ENCODE measurements at places on chromosomes 11 and 22. TPM values are rescaled to one million over a fixed set of nuclear protein-coding genes. Genes with fewer than 3 reads are reported as not detected.

- H3K36me3 ChIP-seq, result no peaks in the 10 kb centered on the region
- no peaks in the 10 kb centered on the region for H3K4me1 ChIP-seq
- DNase-seq, result no peak
- no peak overlapping the region for H3K4me3 ChIP-seq
- H3K27ac ChIP-seq, result no peak overlapping the region
Observed at GRCh38 chr11:112852143-112852866, 108.9 kb upstream of the NCAM1 start.

The C11orf91 gene
- not detected for total RNA-seq

GRCh38 chr11:116467823-116468222 lies 305.0 kb downstream of the BUD13 start:
- H3K36me3 ChIP-seq, result no peaks in the 10 kb centered on the region
- no peak overlapping the region for H3K4me3 ChIP-seq
- no peaks in the 10 kb centered on the region for H3K4me1 ChIP-seq

The TBX10 gene
- total RNA-seq, result not detected

The PRR14L gene
- 18.7 TPM for total RNA-seq

The TEX12 gene
- not detected for total RNA-seq

- no peak overlapping the region for H3K27ac ChIP-seq
- H3K36me3 ChIP-seq, result no peaks in the 10 kb centered on the region
- peaks cover 17% of the 10 kb centered on the region for H3K4me1 ChIP-seq
- no peak for DNase-seq
- no peak overlapping the region for H3K4me3 ChIP-seq
Observed at GRCh38 chr11:33866936-33867335, 24.9 kb downstream of the LMO2 start.

GRCh38 chr11:106456647-106457046 lies 379.2 kb downstream of the AASDHPPT start:
- no peaks in the 10 kb centered on the region for H3K27me3 ChIP-seq
- H3K27ac ChIP-seq, result no peak overlapping the region
- no peaks in the 10 kb centered on the region for H3K36me3 ChIP-seq
- H3K4me3 ChIP-seq, result no peak overlapping the region
- H3K4me1 ChIP-seq, result no peaks in the 10 kb centered on the region

DNA sequence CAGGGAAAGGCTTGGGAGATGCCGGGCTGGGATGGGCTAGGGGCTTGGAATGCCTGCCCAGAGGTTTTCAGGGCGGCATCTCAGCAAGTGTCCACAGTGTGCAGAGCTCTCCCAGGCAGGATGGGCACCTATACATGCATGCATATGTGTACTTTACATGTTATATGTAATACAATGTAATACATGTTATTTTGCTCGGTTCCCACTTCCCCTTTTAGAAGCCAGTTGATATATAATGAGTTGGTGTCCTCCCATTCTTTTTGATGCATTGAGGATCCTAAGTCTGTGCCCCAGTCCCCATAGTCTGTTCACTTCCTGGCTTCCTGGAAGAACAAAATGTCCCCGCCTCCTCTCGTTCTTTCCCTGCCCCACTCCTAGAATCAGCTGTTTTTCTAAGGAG lies 20.1 kb upstream of the EIF3D start:
- H3K4me3 ChIP-seq, result no peak overlapping the region
- no peaks in the 10 kb centered on the region for H3K36me3 ChIP-seq
- no peaks in the 10 kb centered on the region for H3K27me3 ChIP-seq
- DNase-seq, result no peak
- no peaks in the 10 kb centered on the region for H3K4me1 ChIP-seq

All from thyroid gland (tissue), 4 donors.